ENCODE measurements at places on chromosomes 13 and 19. TPM values are rescaled to one million over a fixed set of nuclear protein-coding genes. Genes with fewer than 3 reads are reported as not detected.
A peak's percentile ranks its signal among the peaks of the same experiment; 100 is the strongest.

Gene PALM3
- polyA plus RNA-seq, result 22.5 TPM

Gene PABPC3
- polyA plus RNA-seq, result not detected

Gene FPR2
- polyA plus RNA-seq, result 1.4 TPM

Gene APOC1
- polyA plus RNA-seq, result 68.3 TPM

Gene DLL3
- polyA plus RNA-seq, result not detected

- no peak for DNase-seq
Measured at GRCh38 chr19:13935765-13936510, 2.3 kb downstream of the PODNL1 start.

GRCh38 chr19:18488403-18488723 is 33.5 kb downstream of the ELL start:
- DNase-seq, result no peak

- no peak for DNase-seq
Measured at GRCh38 chr19:56917529-56917928, 77.0 kb upstream of the PEG3 start.

DNA sequence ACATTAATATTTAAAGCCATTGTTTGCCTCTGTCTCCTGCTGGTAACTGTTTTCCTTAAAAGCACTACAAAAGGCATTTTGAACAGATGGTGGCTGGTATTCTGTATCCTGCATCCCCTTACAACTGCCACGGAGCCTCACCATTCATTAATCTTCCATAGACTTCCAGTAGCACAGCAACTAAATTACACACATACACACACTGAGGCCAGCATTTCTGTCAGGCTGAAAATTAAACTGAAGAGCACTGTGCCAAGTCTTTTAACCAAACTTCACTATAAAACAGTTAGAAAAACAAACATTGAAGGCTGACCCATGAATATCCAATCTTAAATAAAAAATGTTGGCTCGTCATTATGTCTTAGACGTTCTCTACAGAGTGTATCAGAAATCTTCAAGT is 697.8 kb downstream of the DACH1 start:
- no peak for DNase-seq

DNA sequence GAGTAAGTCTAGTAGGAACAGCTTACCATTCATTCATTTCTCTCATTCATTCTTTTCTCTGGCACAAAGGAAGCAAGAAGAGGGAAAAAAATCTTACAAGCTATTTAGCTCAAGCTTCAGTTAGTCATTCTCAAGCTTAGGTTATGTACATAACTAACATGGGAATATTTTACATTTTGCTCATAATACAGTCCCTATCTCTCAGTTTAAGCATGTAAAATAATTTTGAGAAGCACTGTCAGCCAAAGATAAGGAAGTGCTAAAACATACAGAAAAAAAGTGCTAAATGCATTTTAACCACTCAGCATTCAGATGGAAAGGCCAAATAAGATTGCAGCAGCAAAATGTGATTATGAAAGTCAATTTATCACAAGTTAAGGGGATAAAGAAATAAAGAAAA is 7.9 kb downstream of the RBM26 start:
- no peak for DNase-seq

GRCh38 chr19:33535226-33535625 is 13.6 kb upstream of the PEPD start:
- no peak for DNase-seq

GRCh38 chr13:59442461-59442860 is 721.3 kb downstream of the DIAPH3 start:
- DNase-seq, result no peak

DNA sequence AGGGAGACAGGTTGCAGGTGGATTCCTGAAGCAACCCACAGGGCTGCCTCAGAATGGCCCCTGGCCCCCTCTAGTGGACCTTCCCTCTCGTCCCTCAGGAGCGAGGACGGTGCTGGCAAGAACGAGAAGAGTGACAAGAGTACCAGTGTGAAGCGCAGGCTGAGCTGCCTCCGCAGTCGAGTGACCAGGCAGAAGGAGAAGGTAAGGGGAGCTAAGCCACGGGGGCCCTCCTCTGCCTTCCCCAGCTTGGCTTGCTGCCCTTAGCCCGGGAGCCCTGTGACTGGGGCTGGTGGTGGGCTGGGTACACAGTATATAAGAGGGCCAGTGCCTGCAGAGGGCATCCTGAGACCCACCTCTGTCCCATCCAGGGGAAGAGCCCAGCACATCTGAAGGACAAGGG is 34.0 kb downstream of the ARHGEF18 start:
- DNase-seq, result no peak

DNA sequence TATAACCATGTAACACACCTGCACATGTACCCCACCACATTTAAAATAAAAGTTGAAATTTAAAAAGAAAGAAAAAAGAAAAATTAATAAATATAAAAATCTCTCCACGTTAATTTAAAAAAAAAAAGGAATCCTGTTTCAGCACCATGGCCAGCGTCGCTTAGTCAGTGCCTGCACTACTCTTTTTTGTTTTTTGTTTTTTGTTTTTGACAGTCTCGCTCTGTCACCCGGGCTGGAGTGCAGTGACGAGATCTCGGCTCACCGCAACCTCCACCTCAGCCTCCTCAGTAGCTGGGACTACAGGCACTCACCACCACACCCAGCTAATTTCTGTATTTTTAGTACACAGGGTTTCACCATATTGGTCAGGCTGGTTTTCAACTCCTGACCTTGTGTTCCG is 835.9 kb downstream of the UQCRFS1 start:
- DNase-seq, result peak; percentile 37

- DNase-seq, result no peak
Measured at GRCh38 chr19:57443121-57443696, 8.1 kb downstream of the ZNF749 start.

DNA sequence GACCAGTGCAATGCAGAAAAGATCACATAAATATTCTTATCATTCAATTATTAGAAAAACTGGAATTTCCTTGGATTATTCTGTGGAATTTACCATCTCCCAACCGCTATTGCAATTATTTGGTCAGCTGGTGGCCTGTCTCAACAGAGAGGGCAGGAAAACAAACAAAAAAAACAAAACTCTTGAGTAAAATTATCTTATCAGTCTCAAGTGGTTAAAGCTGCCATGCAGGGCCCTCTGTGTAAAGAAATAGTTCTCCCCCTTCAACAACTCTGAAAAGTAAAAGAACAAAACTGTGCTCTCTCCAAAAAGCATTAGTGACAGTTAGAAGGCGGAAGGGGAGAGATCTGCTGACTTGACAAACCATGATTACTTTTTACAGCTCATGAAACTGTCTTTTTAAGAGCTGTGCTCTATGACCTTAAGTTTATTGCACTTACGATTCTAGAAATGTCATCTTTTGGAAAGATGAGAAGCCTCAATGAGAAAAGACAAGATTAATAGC is 152.3 kb downstream of the DLEU7 start:
- no peak for DNase-seq
